ENCODE measurements at places on chromosomes 6 and 20. TPM values are rescaled to one million over a fixed set of nuclear protein-coding genes. Genes with fewer than 3 reads are reported as not detected.

PLEKHG1 gene
- total RNA-seq: 18.4 TPM

- H3K4me3 ChIP-seq: peak overlapping the region; percentile 80
- no peak for DNase-seq
- H3K4me1 ChIP-seq: peaks cover 20% of the 10 kb centered on the region
Measured at GRCh38 chr6:85594197-85594930, 706 bp upstream of the SNX14 start.

GRCh38 chr20:45581702-45582101 is 2.6 kb upstream of the WFDC8 start:
- no peaks in the 10 kb centered on the region for H3K36me3 ChIP-seq
- no peak overlapping the region for H3K4me3 ChIP-seq
- no peaks in the 10 kb centered on the region for H3K4me1 ChIP-seq
- DNase-seq: no peak
- no peak overlapping the region for H3K27ac ChIP-seq

SLC12A5 gene
- total RNA-seq: not detected

- no peaks in the 10 kb centered on the region for H3K36me3 ChIP-seq
- DNase-seq: no peak
- H3K27ac ChIP-seq: no peak overlapping the region
- no peak overlapping the region for H3K4me3 ChIP-seq
- H3K4me1 ChIP-seq: no peaks in the 10 kb centered on the region
- no peaks in the 10 kb centered on the region for H3K27me3 ChIP-seq
Measured at GRCh38 chr6:17497535-17498095, 102.5 kb upstream of the FAM8A1 start.

DNA sequence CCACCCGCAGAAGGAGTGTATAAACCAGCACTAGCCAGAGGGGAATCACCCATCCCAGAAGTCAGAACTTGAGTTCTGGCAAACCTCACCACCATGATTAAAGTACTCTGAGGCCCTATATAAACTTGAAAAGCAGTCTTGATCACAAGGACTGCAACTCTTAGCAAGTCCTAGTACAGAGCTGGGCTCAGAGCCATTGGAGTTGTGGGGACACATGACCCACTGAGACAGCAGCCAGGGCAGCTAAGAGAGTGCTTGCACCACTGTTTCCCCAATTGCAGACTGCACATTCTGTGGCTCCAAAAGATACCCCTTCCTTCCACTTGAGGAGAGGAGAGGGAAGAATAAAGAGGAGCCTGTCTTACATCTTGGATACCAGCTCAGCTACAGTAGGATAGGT is 4.7 kb upstream of the MCM9 start:
- DNase-seq: no peak
- H3K27ac ChIP-seq: no peak overlapping the region
- peaks cover 5% of the 10 kb centered on the region for H3K36me3 ChIP-seq
- H3K4me1 ChIP-seq: no peaks in the 10 kb centered on the region

DNA sequence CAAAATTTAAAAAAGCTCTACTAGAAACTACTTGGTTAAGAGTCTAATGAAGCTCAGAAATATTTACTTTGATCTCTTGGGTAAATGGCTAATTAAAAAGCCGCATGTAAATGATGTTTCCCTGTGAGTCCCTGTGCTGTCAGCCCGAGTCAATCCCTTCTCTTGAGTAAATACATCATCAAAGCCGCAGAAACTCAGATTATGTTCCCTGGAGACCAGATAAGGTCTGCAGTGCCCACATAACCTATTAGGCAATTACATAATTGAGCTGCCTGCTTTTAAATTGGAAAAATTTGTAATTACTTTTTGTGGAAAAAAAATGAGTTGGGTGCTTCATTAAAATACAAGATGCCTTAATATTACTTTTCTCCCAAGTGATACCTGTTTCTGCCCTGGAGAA is 83.1 kb downstream of the KIZ start:
- H3K4me3 ChIP-seq: no peak overlapping the region
- H3K36me3 ChIP-seq: peaks cover 2% of the 10 kb centered on the region
- no peaks in the 10 kb centered on the region for H3K4me1 ChIP-seq
- no peak for DNase-seq
- no peaks in the 10 kb centered on the region for H3K27me3 ChIP-seq
- H3K27ac ChIP-seq: no peak overlapping the region

DNA sequence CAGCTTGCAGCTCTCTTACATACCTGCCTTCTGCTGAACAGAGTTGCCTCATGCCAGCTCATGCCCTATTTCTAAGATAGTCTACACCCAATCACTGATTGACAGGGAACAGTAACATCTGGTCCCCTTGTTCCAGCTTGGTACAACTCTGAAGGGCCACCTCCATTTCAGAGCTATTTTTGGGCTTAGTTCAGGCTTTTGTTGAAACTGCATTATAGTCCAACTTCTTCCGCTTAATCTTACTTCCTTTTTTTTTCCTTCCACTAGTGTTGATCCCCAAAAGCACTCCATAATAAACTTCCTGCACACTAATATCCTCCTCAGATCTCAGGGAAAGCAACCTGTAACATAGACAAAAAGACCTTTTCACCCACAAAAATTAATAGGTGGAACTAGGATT is 65.7 kb upstream of the TNFRSF21 start:
- peaks cover 10% of the 10 kb centered on the region for H3K27me3 ChIP-seq
- no peak overlapping the region for H3K4me3 ChIP-seq
- no peaks in the 10 kb centered on the region for H3K36me3 ChIP-seq
- no peak for DNase-seq

- peaks cover 59% of the 10 kb centered on the region for H3K27me3 ChIP-seq
- peak; percentile 24 for DNase-seq
- no peak overlapping the region for H3K27ac ChIP-seq
- no peaks in the 10 kb centered on the region for H3K36me3 ChIP-seq
- H3K4me3 ChIP-seq: peak overlapping the region; percentile 30
Measured at GRCh38 chr20:51562332-51563173, 20.0 kb upstream of the NFATC2 start.

KCNK15 gene
- total RNA-seq: 0.13 TPM

DNA sequence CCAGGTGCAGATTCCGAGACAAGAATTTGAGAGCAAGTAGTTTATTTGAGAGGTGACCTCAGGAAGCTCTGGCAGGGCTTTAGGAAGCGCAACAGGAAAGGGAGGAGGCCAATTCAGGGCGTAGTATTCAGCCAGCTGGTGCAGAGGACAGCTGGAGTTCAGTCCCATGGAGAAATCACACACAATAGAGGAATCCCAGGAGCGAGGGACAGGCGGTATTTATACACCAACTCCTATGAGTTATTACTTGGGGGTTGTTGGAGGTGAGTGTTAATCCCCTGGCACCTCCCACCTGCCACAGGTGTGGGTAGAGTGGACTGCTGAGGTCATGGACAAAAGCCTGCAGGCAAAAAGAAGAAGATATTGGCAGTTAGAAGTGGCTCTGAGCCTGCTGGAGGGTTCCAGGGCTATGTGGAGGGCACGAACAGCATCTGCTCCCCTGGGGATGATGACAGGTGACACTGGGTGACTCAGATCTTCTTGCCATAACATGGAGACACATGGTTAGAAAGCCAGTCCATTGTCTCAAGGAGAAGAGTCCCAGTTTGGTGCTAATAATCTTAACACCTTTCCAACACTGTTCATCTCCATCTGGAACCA is 13.9 kb upstream of the SULF2 start:
- no peaks in the 10 kb centered on the region for H3K36me3 ChIP-seq
- DNase-seq: no peak
- no peak overlapping the region for H3K27ac ChIP-seq
- H3K4me1 ChIP-seq: no peaks in the 10 kb centered on the region
- no peak overlapping the region for H3K4me3 ChIP-seq

DNA sequence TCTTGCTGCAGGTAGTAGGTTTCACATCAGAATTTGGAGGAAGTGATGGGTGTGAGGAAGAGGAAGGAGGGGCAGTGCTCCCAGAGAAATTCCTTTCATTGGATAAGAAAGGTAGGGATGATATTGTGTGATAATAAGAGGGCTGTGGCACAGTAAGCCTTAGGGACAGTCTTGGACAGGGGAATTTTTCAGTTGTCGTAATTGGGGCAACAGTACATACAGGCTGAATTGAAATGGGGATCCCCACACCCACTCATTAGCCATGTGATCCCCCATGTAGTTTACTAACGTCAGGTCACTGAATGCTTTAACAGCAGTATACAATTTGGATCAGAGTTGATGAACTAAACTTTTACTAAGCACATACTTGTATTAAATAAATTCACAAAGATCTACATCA is 79.4 kb downstream of the FOXO3 start:
- no peaks in the 10 kb centered on the region for H3K27me3 ChIP-seq
- no peaks in the 10 kb centered on the region for H3K36me3 ChIP-seq
- DNase-seq: no peak
- H3K27ac ChIP-seq: no peak overlapping the region
- H3K4me1 ChIP-seq: peaks cover 5% of the 10 kb centered on the region

GRCh38 chr20:34621036-34621343 is 55.9 kb downstream of the PIGU start:
- peak overlapping the region; percentile 39 for H3K27ac ChIP-seq
- H3K36me3 ChIP-seq: peaks cover 3% of the 10 kb centered on the region
- H3K4me1 ChIP-seq: no peaks in the 10 kb centered on the region
- H3K4me3 ChIP-seq: peak overlapping the region; percentile 9
- DNase-seq: no peak

FAM209B gene
- total RNA-seq: 3.3 TPM

DNA sequence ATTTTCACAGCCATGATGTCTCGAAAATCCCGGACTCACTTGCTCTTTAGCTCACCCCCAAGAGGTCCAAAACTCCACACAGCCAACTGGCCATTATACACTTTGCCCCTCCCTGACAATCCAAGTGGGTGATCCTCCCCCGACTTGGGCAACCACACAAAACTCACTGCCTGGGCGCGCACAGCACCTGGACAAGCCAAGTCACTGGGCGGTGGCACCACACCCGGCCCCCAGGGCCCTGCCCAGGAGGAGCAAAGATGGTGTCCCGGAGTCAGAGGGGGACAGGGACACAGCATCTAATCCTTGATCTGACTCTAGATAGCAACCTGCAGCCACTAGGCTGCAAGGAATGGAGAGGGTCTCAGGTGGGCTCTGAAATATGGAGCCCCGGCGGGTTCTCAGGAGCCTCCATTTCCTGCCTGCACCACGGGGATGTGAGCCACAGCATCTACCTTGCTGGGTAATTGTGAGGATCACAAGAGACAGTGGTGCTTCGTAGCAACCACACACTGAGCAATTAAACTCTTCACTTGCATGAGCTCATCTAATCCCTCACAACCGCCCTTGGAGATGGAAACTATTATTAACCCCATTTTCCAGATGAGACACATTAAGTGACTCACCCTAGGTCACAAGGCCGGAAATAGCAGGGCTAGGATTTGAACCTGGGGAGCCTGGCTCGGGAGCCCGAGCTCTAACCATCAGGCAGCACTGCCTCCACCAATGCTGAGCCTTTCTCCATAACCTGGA is 66.6 kb downstream of the BMP7 start:
- no peak for DNase-seq
- no peak overlapping the region for H3K4me3 ChIP-seq
- H3K4me1 ChIP-seq: no peaks in the 10 kb centered on the region
- no peak overlapping the region for H3K27ac ChIP-seq

DNA sequence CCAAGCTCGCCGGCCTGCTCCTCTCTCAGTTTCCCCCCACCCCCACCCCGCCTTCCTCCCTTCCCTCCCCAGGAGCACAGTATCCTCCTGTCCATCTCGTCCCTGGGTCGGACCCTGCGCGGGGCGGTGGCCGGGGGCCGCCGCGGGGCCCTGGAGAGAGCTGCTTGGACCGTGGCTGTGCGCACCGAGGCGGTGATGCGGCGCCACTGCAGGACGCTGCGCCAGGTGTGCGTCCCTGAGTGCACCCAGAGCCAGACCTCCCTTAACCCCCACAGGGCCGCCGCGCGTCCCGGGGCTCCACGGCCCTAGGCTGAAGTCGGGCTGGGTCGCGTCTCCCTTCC is 2.2 kb downstream of the C20orf204 start:
- H3K27me3 ChIP-seq: no peaks in the 10 kb centered on the region
- H3K27ac ChIP-seq: no peak overlapping the region
- DNase-seq: no peak
- peaks cover 2% of the 10 kb centered on the region for H3K36me3 ChIP-seq
